ENCODE measurements at places on chromosomes 5 and 9. TPM values are rescaled to one million over a fixed set of nuclear protein-coding genes. Genes with fewer than 3 reads are reported as not detected.

ANKHD1 gene
- 56.8 TPM for total RNA-seq

OR1K1 gene
- not detected for total RNA-seq

TXNDC8 gene
- not detected for total RNA-seq

SLC6A18 gene
- total RNA-seq: not detected

MEF2C gene
- total RNA-seq: 12.2 TPM

ROPN1L gene
- total RNA-seq: 0.17 TPM

CXCL14 gene
- total RNA-seq: 0.26 TPM

CA9 gene
- total RNA-seq: 0.26 TPM

LVRN gene
- total RNA-seq: 0.17 TPM

NAA35 gene
- 20.5 TPM for total RNA-seq

CARD6 gene
- total RNA-seq: 12.7 TPM

ANKRD20A1 gene
- under 0.01 TPM for total RNA-seq
